Lung microvascular endothelial cell (primary cell): ENCODE measurements at places on chromosomes 2 and 18.
A peak's percentile ranks its signal among the peaks of the same experiment; 100 is the strongest.

GRCh38 chr2:190582736-190583506 lies 48.4 kb upstream of the NEMP2 start:
- no peak for DNase-seq

GRCh38 chr2:5877360-5877759 lies 185.2 kb downstream of the SOX11 start:
- no peak for DNase-seq

- no peak for DNase-seq
Measured at GRCh38 chr2:15769676-15770547, 170.4 kb upstream of the MYCN start.

- no peak for DNase-seq
Measured at GRCh38 chr18:58860747-58861231, 3.9 kb upstream of the ZNF532 start.

GRCh38 chr18:78526923-78527711 lies 452.5 kb upstream of the SALL3 start:
- no peak for DNase-seq

- no peak for DNase-seq
Measured at GRCh38 chr2:225532096-225532495, 132.6 kb downstream of the NYAP2 start.

GRCh38 chr2:24272907-24273306 lies 87.4 kb downstream of the ITSN2 start:
- no peak for DNase-seq

DNA sequence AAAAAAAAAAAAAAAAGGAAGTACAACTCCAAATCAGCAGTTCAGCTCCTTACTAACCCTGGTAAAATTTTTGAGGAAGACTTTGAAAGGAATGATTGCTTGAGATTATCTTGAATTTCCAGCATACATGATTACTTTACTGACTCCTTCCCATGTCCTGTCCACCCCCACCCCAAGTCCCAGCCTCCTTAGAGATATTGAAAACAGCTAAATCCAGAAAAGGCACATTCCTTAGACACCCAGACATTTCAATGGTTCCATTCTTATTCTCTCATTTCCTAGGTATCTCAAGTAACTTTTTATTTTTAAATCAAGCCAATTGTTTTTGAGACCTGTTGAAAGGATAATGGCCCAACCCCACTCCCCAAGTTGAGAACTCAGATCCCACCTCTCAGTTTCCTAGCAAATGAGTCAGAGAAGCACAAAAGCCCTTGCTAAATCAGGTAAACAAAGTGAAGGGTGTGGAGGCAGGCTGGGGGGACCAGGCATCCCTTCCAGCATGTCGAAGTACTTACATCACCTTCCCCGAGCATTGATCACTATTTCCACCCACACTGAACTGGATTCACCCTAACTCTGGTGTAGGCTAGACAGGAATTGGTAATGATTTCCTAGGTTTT lies 95.4 kb upstream of the FZD7 start:
- no peak for DNase-seq

GRCh38 chr2:233700028-233700635 lies 7.4 kb downstream of the UGT1A6 start:
- DNase-seq: peak; percentile 91
